H7 (cell line): ENCODE measurements at places on chromosomes 2 and 18. TPM values are rescaled to one million over a fixed set of nuclear protein-coding genes. Genes with fewer than 3 reads are reported as not detected.

Gene ADD2
- 63.9 and 79.4 TPM in 2 replicates for total RNA-seq

Gene PARD6G
- total RNA-seq, result 4.4 and 6.3 TPM in 2 replicates

Gene NT5DC4
- not detected in 2 replicates for total RNA-seq

Gene BOK
- total RNA-seq, result 59.5 and 61.6 TPM in 2 replicates

Gene ELOA2
- total RNA-seq, result not detected in 2 replicates

Gene UGT1A9
- not detected in 2 replicates for total RNA-seq

Gene UGP2
- 324 and 639 TPM in 2 replicates for total RNA-seq

Gene TSPYL6
- not detected in 2 replicates for total RNA-seq

Gene ERCC3
- 38.1 and 38.4 TPM in 2 replicates for total RNA-seq

Gene KIF5C
- 24.0 and 38.2 TPM in 2 replicates for total RNA-seq

Gene CCDC85A
- total RNA-seq, result 0.04 and 0.14 TPM in 2 replicates

Gene RBKS
- 1.1 and 1.7 TPM in 2 replicates for total RNA-seq

Gene SPIRE1
- total RNA-seq, result 14.5 and 18.0 TPM in 2 replicates
